ENCODE measurements at places on chromosomes 2 and 18.

DNA sequence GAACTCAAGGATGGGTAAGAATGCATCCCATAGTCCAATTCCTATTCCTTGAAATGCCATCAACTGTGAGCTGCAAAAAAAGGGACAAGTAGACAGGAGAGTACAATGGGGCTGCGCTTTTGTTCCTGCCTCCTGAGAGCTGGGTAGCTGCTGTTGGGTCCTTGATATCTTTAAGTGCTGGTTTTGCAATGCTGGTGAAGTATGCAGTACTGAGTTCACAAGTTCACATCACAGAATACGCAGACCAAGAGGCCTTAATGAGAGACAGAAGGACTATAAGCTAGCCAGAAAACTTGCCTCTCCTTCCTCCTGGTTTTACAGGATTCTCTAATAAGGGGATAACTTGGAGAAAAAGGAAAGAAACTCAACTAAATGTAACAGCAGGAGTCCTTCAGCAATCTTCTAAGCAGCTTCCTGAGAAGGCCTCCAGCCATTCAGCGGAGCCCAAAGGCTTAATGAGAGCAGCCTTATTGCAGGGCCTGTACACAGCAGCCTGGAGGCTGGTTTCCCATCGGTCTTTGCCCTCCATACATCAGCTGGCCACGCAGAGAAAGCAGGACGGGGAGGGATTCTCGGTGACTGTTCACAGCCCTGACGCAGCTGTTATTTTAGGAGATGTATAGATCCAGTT lies 293.1 kb downstream of the CDCA7 start:
- DNase-seq: no peak

- DNase-seq: no peak
These were observed 25.5 kb downstream of the MRPL35 start for GRCh38 chr2:86224645-86225355.

DNA sequence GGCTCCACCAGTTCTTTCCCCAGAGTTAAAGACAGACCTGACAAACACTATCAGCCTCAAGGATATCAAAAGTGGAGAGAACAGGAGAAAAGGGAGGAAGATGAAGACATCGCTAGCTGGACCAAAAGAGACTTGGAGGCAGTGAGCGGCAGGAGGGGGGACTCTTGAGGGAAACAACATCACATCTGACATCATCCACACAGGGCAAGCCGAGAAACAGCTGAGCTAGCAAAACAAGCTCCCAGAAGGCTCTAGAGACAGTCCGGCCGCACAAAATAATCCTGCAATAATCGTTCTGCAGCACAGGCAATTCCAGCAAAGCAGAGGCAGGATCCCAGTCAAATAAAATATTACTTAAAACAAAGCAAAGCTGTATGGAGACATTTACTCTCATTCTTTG lies 239.8 kb downstream of the EN1 start:
- no peak for DNase-seq

DNA sequence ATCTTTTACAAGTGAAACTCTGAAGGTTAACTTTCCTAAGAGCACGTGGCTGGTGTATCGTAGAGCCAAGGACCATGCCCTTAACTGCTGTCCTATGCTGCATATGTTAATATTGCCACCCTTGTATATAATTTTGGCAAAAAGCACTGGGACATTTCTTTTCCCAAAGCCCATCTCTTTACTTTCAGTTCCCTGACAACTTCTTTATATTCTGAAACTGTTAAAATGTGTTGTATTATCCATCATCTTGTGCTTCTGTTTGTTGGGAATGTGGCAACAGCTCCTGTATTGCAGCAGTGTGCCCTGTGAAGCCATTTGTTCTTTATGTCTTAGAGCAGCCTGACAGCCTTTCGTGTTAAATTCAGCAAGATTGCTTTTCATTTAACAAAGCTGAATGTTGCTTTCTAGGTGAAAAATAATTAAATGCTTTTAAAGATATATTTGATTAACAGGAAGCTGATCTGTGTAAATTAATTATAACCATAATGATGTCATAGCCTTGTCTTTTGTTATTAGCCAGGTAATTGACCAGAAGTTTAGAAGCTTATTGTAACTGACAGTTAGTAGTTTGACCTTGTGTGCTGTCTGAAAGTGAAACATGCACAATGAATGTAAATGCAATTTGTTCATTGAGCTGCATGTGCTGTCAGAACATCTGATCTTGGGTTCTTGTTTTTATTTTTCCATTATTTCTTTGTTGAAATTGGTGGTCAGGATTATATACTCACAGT lies 9.7 kb downstream of the RHBDD1 start:
- DNase-seq: no peak
